ENCODE measurements at places on chromosomes 13 and 19.

- DNase-seq = no peak
These were observed 2494.9 kb upstream of the PCDH20 start for GRCh38 chr13:63910511-63910910.

DNA sequence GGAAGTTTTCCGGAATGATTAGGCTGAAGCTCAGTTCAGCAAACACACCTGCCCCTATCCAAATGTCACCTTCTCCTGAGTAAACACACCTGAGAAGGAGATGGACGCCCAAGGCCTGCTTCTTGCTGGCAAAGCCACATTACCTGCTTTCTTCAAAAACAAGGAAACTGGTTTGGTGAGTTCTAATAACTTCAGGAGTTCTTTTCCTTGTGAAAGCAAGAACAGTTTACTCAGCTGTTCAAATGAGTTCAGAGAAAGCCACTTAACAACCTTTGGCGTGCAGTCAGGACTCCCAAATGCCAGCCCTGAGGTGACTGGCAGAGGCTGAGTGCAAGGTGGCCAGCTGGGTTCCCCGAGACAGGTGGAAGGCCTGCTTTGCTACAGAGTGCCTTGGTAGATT, 160.5 kb downstream of the STK24 start:
- no peak for DNase-seq

DNA sequence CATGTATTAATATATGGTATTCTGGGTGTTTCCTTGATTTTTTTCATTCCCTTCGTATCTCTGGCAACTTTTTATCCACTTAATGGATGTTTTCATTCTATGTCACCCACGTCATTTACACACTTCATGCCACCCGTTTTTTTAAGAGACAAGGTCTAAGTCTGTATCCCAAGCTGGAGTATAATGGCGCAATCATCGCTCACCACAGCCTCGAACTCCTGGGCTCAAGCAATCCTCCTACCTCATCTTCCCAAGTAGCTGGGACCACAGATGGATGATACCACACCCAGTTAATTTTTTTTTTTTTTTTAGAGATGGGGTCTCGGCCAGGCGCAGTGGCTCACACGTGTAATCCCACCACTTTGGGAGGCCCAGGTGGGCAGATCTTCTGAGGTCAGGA, 3.4 kb upstream of the VASP start:
- DNase-seq = no peak

- peak; percentile 35 for DNase-seq
These were observed 85.0 kb upstream of the UBL3 start for GRCh38 chr13:29935309-29935981.

GRCh38 chr19:46016426-46017094, 6.3 kb downstream of the PGLYRP1 start:
- DNase-seq = peak; percentile 65

GRCh38 chr19:14821937-14822336, 13.0 kb downstream of the OR7A5 start:
- no peak for DNase-seq

DNA sequence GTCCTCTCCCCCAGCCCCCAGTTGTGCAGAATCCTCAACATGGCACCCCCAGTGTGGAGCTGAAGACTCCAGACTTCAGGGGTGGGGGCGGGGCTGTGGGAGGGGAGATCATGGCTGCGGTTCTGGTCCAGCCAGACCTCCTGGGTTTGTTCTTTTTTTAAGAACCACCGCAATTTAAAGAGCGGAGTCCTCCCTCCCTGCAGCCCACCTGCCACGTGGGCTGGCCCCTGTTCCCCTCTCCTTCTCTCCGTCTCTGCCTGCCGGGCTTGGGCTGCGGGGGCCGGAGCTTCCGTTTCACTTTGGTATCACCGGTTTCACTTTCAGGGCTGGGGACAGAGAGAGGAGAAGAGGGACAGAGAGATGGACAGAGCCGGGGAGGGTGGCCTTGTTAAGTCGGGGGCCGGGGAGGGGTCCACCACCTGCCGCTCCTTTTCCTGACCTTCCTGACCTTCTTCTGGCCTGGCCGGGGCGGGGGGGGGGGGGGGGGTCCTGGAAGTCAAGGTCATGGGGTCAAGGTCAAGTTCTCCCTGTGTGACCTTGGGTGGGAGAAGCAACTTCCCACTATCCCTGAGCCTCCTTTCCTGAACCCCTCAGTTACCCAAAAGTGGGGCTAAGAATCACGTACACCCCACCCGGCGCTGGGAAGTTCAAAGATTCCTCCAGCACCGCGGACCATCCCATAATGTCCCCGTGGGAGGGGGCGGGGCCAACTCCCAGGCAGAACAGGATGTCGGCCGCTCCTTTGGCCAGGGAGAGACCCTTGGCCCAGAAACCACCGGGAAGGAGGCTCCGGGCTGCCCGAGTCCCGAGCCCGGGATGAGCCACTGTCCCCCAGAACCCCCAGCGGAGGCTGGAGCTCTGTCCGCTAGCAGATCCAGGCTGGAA, 11.3 kb upstream of the ZBTB7A start:
- DNase-seq = no peak

GRCh38 chr19:38265213-38265861, 964 bp downstream of the SPINT2 start:
- no peak for DNase-seq

DNA sequence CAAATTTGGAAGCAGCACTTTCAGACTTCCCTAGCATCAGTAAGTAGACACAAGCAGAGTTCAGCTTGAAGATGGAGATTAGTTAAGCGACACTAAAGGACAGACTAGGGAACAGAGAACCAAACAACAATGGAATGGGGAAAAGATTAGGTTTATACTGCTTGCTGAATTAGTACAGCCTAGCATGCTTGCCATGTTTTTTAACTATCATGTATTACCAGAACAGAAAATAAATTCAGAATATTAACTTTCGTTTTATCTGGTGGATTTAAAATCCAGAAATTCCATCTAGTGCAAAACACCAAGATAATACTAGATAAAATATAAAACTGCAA, 451.5 kb upstream of the SLC10A2 start:
- DNase-seq = no peak

DNA sequence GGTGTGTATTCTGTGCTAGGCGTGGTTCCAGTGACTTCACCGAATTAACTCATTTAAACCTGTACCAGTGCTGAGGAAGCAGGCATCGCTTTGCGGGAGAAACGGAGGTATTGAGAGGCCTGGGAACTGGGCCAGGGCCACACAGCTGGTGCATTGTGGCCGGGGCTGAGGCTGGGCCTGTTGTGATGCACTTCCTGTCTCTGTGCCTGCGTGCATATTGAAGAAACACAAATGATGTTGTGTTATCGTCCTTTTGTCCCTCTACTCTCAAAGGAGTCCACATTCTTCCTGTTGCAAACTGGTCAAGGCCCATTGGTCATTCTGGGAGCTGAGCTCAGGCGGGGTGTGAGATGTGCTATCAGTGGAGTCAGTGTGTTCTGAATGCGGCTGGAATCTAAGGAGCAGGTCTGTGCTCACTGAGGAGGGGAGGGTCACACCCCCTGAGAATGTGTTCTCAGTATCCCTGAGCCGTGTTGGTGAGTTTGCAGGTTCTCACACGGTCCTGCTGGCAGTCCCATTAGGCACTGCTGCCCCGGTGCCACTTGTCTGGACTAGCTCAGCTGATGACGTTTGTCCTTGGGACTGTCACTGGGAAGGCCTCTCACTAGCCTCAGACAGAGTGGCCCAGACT, 62.1 kb downstream of the ARHGEF7 start:
- no peak for DNase-seq

DNA sequence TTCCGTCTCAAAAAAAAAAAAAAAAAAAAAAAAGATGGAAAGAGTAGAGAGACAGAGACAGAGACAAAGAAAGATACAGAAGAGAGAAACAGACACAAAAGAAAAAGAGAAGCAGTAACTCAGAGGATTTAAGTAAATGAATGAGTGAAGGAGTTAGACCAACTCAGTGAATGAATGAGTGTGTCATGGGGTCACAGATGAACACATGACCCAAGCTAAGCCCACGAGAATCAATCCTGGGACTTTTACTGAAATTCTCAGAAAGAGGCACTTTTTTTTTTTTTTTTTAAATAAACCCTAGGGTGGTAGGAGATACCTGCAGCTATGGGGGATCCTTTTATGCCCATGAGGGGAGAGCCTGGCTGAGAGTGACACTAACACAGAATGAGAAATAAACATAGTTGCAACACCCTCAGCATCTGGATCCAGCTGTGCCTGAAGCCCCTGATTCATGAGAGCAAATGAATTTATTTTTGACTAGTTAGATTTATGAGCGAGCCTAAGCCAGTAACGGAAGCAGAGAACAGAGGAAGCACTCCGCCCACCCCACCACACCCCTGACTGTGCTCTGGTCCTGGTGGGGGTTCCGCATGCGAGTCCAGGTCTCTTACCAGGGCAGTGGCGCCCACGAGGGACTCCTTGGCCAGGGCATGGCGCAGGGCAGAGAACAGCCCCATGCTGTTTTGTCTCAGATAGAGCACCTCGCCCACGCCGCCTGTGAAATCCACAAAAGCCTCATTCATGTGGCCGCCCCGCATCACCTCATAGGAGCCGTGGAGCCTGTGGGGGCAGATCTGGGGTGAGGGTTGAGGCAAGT, 4.6 kb downstream of the CAPN12 start:
- DNase-seq = no peak

- no peak for DNase-seq
These were observed 34.3 kb downstream of the SERP2 start for GRCh38 chr13:44407891-44408290.

GRCh38 chr13:44989941-44990340, 603 bp downstream of the GPALPP1 start:
- DNase-seq = no peak

DNA sequence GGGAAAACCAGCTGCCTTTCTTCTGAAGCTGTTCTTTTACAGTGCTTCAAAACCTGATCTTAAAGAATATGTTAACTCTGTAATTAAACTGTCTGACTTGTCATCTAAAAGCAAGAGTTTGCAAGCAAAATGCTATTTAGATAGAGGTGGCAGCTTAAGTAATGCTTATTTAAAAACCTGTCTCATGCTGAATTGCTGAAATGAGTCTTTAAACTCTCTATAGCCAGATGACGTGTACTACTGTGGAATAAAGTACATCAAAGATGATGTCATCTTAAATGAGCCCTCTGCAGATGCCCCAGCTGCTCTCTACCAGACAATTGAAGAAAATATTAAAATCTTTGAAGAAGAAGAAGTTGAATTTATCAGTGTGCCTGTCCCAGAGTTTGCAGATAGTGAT, 22.9 kb downstream of the ITM2B start:
- DNase-seq = no peak

GRCh38 chr13:89988206-89988605, 1359.3 kb upstream of the MIR17HG start:
- DNase-seq = no peak

DNA sequence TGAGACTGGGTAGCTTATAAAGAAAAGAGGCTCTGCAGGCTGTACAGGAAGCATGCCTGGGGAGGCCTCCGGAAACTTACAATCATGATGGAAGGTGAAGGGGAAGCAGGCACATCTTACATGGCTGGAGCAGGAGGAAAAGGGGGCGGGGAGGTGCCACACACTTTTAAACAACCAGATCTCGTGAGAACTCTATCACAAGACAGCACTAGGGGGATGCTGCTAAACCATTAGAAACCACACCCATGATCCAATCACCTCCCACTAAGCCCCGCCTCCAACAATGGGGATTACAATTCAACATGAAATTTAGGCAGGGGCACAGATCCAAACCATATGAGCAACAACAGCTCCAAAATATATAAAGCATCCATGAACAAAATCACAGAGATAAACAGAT, 46.5 kb upstream of the GTF2F2 start:
- no peak for DNase-seq

DNA sequence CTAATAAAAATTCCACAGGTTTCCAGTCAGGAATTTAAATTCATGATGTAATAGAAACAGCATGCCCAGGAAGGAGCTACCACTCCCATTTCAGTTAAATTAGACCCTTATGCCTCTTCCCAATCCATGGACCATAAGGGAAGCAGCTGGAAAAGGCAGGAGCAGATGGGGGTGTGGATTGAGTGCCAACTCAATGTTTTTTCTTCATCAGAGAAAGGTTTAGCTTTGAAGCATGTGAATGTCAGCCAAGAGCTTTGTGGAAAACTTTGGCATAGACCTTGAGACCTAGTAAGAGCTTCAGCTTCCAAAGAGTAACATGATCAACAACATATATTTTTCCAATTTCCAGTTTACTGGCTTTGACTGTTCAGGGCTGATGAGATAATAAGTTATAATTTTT, 2139.9 kb downstream of the PCDH9 start:
- DNase-seq = no peak

DNA sequence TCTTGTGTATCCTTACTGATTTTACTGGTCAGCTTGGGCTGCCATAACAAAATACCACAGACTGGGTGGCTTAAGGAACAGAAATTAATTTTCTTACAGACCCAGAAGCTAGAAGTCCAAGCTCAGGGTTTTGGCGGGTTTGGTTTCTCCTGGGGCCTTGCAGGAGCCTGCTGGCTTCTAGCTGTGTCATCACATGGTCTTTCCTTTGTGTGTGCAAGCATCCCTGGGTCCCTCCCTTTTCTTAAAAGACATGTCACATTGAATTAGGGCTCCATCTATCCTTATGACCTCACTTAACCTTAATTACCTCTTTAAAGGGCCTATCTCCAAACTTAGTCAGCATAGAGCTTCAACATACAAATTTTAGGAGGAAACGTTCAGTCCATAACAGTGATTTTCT, 23.4 kb downstream of the UBAC2 start:
- DNase-seq = no peak

GRCh38 chr13:32989942-32990341, 26.3 kb upstream of the KL start:
- DNase-seq = no peak
